NCI-H1436 (cell line): ENCODE measurements at places on chromosomes 11 and 22.

- DNase-seq: no peak
Measured at GRCh38 chr22:46922037-46922436, 159.6 kb downstream of the TBC1D22A start.

GRCh38 chr11:8232414-8232813 lies 31.3 kb downstream of the LMO1 start:
- no peak for DNase-seq

- no peak for DNase-seq
Measured at GRCh38 chr11:128022007-128022368, 565.4 kb downstream of the ETS1 start.

DNA sequence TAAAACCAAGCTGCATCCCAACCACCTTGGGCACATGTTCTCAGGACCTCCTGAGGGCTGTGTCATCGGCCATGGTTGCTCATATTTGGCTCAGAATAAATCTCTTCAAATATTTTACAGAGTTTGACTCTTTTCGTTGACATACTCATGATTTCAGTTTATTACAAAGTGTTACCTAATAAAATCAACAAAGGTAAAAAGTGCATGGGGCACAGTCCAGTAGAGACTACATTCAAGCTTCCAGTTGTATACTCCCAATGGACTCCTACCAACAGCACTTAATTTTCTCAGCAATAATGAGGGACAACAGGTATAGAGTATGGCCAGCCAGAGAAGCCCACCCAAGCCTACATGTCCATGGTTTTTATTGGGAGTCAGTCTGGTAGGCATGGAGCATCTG lies 347.9 kb upstream of the FAT3 start:
- DNase-seq: no peak

DNA sequence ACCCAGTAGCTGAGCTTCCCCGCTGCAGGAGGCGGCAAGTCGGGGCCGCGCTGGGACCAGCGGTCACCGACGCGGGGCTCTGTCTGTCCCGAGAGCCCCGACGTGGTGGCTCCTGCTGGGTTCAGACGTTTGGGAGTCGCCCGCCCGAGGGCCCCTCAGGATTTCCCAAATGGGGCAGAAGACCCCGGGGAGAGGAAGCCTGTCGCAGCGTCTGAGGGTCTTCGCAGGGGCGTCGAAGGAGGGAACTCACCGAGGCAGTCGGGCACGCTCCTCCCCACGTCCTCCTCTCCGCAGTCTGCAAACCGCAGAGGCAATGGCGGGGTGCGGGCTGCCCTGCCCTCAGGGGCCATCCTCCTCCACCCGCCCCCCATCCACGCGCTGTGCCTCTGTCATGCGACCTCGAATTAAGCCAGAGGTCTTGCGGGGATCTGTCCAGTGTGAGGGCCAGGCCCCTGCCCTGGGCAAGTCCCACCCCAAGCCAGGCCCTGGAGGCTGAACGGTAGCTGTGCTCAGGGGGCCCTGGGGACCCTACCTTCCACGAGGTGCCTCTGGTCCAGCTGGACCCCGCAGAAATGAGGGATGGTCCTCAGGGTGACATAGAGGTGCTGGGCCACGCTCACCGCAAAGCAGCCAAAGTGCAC lies 12.5 kb downstream of the IL17REL start:
- no peak for DNase-seq

DNA sequence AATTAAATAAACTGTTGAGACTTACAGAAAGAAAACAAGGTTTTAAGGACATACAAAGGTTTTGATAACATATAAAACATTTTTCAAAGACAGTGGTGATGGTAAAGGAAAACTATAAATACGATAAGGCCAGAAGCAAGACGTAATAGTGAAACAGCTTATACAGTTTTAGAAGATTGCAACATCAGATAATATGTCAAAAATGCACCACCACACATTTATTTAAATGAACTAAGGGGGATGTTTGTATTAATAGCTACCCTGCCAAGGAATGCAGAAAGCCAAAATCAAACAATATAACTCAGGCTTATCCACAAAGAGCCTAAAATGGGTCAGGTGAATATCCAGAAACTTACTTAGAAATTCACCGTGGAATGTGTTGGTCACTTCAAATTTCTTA lies 981.6 kb upstream of the FAT3 start:
- DNase-seq: no peak

DNA sequence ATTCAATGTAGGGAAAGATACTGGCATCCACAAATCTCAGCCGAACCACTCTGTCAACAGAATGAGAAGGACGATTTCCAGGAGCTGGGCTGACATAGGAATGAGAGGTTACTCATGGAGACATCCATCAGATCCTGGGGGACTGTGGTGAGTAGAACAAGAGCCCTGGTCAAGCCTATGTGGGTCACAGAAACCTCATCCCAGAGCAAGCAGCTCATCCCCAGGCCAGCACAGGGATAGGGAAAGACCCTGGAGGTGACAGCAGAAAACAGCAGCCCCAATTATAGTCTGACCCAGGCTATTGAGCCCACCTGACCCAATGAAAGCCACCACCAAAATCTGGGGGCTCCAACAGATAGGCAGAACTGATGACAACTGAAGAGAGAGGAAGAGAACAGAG lies 128.0 kb upstream of the SERPIND1 start:
- DNase-seq: no peak

GRCh38 chr11:3073029-3073435 lies 15.8 kb upstream of the CARS1 start:
- no peak for DNase-seq

- DNase-seq: no peak
Measured at GRCh38 chr11:103544874-103545273, 435.6 kb downstream of the DYNC2H1 start.

DNA sequence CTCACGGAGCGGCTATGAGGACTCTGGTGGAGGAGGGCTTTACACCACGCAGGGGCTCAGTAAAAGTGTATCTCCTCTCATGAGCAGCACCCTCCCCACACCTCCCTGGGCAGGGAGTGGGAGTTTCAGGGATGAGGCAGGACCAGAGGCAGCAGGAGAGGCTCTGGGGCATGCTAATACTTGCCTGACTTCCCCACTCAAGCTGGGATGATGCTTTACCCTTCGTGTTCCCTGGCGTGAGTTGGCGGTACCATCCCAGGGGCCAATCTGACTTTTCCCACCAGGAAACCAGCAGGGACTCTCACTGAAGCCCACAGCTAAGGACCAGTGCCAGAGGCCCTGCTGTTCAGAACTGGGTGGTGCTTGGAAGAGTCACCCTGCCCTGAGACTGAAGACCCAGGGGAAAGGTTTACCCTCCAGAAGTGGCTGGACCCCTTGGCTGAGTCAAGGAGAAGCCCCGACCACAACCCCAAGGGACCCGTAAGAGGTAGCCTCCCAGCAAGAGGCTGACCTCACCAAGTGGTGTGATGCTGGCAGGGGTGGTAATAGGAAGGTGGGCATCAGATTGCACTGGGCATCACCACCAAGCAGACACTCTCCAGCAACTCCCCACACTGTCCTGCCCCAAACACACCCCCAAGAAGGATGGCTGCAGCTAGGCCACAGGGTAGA lies 65.6 kb downstream of the THAP12 start:
- DNase-seq: no peak

GRCh38 chr22:47376901-47377505 lies 614.6 kb downstream of the TBC1D22A start:
- DNase-seq: no peak

DNA sequence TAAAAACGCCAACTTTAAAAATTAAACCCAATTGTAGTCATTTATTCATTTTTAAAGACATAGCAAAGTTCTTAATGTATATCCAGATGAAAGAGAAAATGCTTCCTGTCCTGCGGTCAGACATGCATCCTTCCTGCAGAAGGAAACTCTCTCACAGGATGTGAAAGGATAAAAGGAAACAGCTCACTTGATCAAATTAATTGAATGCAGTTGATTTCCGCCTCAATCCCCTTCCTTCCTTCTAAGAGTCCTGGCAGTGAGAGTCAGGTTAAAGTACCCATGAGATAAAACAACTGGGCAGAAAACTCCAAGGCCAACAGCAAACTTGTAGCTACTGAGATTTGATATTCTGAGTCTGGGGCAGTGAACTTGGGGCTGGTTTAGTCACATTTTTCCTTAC lies 38.5 kb downstream of the CWC15 start:
- DNase-seq: no peak

DNA sequence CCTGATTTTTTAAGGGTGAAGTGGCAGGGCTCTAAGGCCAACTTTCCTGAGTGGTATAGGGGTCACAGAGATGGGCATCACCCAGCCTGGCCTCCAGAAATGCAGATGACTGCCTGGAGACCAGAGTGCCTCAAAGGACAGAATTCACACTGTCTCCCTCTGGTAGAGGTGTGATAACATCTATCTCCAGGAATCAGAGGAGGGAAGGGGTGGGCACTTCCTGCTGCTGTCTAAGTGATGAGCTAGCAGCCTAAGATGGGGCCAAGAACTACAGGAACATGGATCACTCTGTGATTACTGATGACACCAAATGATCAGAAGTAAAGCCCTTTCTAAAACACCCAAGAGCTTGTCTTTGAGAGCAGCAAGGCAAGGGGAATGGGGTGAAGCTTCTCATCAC lies 61.9 kb downstream of the C11orf58 start:
- no peak for DNase-seq

DNA sequence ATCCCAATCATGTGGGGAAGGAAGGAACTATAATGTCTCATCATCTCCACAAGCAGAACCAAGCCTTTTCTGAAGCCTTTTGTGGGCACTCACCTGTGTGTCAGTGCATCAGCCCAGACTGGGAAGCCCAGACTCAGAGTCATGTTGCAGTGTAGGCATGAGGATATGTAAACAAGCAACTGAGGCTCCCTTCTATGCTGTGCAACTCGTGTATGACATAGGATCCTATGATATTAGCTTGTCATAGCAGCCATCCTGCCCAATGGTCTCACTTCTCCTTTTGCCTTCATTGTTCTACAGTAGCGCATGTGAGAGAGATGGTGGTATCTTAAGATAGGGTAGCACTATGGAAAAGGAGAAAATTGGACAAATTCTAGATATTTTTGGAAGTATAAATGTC lies 103.4 kb upstream of the OLFML1 start:
- DNase-seq: no peak

DNA sequence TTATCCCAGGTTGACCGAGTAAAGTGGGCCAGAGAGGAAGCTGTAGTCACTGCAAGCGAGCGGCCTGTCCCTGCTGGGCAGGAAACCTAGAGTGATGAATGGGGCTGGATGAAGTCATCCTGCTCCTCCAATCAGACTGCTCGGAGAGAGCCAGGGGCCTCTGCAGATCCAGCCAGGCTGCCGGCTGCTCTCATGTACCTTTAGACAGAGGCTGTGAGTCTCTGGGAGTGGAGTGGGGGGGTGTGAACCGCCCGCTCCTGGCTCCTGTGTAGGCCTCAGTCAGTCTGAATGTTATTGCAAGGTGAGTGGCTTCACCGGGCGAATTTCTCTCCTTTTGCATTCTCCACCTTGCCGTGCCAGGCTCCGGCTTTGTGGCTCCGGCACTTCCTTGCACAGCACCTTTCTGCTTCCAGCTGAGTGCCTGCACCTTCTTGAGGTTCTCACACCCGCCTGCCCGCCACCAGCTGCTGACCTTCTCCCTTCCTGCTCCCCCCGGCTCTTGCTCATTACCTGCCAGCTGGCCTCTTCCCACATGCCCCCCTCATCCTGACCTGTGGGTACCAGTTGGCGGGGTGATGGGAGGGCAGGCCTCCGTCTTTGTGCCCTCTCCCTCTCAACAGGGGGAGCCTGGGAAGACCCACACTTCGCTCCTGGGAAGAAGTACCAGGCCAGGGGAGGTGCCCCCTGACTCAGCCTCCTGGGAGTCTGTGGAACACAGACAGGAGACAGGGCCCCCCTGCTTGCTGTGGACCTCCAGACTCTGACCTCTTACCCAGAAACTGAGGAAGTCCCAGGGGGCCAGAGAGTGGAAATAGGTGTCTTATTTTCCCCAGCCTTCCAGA lies 79.9 kb downstream of the GRAMD1B start:
- peak; percentile 58 for DNase-seq

DNA sequence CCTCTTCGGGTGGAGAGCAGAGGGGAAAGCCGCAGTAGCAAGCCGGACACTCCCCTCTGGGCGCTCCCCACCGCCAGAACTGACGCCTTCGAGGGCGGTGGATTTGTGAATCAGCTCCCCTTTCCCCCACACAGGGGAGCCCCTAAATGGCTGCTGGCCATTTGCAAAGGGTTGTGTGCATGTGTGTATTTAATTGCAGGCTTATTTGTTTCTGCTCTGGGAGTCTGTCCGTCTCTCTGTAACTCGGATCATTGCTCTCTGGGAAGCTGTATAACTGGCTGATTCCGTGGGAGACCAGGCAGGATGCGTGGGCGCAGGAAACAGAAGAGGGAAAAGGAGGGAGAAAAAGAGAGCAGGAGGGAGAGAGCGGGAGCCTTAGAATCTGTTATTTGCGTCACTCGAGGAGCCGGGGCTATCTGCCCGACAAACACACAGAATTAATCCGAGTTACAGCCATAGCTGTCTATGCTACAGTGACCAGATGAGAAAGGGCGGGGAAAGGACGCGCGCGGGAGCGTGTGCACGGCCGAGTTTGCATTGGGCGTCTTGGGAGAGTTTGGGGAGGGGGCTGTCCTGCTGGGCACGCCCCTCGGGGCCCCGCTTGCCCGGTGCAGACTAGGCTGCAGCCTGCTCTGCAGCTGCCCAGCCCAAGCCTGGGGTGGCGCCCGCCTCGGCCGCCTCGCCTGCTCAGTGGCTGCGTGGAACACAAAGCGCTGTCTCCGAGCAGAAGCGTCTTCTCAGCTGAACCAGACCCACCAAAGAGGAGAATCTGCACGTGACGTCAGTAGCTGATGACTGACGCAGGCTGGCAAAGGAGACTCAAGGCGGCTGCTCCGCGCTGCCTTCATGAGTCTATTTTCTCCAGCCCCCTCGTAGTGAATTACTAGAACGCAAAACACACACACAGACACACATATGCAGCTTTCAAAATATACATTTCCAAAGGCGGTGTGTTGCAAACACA lies 105.3 kb upstream of the HSD17B12 start:
- peak; percentile 20 for DNase-seq

DNA sequence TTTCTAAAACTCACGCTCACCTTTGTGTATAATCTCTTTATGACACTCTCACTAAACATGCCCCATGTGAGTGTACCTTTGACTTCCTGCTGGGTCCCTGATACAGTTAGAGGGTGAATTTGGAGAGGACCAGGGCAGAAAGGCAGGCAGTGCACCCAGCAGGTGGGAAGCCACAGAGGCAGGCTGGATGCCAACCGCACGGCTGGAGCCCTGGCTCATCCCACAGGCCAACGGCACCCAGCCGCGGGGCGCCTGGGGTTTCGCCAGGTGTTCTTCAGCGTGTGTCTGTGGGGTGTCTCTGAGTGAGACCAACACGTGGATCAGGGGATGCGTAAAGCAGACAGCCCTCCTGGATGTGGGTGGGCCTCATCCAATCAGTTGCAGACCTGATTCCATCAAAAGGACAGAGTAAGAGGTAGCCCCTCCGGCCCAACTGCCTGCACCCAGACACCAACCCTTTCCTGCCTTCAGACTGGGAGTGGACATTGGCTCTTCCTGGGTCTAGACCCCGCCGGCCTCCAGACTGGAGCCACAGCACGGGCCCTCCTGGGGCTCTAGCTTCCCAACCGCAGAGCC lies 51.6 kb downstream of the DHCR7 start:
- no peak for DNase-seq

- DNase-seq: peak; percentile 86
Measured at GRCh38 chr11:117814766-117815261, 9.7 kb downstream of the FXYD2 start.

GRCh38 chr11:132448334-132448995 lies 1078.0 kb downstream of the NTM start:
- no peak for DNase-seq
